Keratinocyte (primary cell): ENCODE measurements at places on chromosomes 13 and 19. TPM values are rescaled to one million over a fixed set of nuclear protein-coding genes. Genes with fewer than 3 reads are reported as not detected.

ZNF763 gene
- polyA plus RNA-seq = 1.2 to 2.3 TPM (median 1.3 TPM) in 3 replicates

ZNF66 gene
- 2.7 to 3.5 TPM (median 3.4 TPM) in 3 replicates for polyA plus RNA-seq

HSPB6 gene
- polyA plus RNA-seq = not detected in 3 replicates

DNA sequence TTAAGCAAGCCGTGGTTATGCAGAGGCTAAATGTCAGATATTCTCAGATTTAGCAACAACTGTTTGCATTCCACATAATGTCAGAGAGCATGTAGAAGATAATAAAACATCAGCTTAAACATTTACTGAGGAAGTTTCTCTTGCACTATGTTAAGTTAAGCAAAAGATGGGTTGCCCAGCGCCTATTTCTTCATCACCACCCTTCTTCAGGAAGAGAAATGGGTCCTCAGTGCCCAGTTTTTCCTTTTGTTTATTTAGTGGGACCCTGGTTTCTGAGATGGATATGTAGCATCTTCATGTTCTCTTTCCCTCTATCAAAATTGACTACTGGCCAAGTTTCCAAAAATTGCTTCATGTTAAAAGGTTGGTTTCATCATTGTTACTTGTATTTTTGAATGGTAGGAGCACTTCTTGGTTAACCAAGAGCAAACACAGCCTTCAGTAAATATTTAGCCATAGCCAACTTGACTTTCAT lies 356.8 kb downstream of the RFC3 start:
- no peaks in the 10 kb centered on the region for H3K36me3 ChIP-seq
- no peak overlapping the region for H3K4me3 ChIP-seq
- peaks cover 28% of the 10 kb centered on the region for H3K4me1 ChIP-seq

CLEC11A gene
- 0.56 to 1.2 TPM (median 0.67 TPM) in 3 replicates for polyA plus RNA-seq

ATXN8OS gene
- not detected in 3 replicates for polyA plus RNA-seq

- no peak overlapping the region for H3K4me3 ChIP-seq
- no peaks in the 10 kb centered on the region for H3K4me1 ChIP-seq
- no peak overlapping the region for H3K27ac ChIP-seq
- DNase-seq = no peak
These were observed 108.3 kb downstream of the ABCC4 start for GRCh38 chr13:95192998-95193397.

DNA sequence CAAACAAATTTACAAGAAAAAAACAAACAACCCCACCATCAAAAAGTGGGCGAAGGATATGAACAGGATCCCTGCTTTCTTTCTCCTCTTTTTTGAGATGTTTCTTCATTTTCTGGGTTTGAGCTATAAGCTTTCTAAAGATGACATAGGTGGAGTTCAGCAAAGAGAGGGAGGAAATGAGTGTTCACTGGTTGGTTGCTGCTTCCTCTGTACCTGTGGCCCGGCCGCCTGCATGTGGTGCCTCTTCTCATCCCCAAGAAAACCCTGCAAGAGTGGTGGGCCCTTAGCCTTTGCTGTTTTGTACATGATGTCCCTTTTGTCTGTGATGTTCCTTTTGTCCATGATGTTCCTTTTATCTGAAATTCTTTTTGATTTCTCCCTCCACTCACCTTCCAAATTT lies 178.4 kb upstream of the SERP2 start:
- H3K27me3 ChIP-seq = no peaks in the 10 kb centered on the region
- H3K4me3 ChIP-seq = no peak overlapping the region
- no peak for DNase-seq

GRCh38 chr19:18385675-18386542 lies at the start of gene GDF15:
TSS of gene GDF15 (plus strand) at chr19:18386158. CDS start at chr19:18386190, 32 bp downstream.
- peaks cover 17% of the 10 kb centered on the region for H3K4me1 ChIP-seq
- no peak within 1 kb of the TSS for H3K4me3 ChIP-seq
- DNase-seq = no peak
- no peaks in the 10 kb centered on the region for H3K36me3 ChIP-seq

DNA sequence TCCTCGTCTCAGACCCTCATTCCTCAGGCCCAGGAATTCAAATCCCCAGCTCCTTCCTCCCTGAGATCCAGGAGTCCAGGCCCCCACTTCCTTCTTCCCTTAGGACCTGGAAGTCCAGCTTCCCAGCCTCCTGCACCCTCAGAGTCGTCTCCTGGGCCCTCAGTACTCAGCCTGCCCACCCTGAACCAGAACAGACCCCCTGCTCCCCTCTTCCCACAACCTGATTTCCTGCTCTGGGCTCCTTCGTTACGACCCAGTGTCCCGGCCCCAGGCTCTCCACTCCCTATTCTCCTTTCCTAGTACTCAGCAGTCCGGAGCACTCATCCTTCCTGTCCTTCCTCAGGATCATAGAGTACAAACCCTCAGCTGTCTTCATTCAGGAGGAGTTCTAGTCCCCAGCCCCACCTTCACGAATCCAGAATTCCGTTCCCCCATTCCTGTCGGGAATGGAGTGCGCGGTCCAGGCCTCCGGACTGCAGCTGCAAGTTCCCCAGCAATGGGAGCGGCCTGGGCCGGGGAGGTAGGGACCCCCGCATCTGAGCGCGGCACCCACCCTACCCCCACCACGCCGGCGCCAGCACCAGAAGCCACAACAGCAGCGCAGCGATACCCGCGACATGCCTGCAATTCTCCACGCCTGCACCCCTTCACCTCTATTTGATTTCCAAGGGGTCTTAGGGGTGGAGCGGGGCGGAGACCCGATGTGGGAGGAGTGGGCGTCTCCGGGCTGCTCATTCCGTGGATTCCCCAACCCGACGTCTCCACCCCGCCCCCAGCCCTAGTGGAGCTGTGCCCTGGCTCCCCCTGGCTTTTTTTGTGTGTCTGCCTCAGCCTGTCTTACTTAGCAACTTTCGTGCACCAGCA lies 12.7 kb downstream of the EGLN2 start:
- H3K4me3 ChIP-seq = no peak overlapping the region
- H3K36me3 ChIP-seq = peaks cover 16% of the 10 kb centered on the region
- H3K4me1 ChIP-seq = peaks cover 18% of the 10 kb centered on the region
- H3K27me3 ChIP-seq = no peaks in the 10 kb centered on the region
- no peak for DNase-seq

KLF1 gene
- polyA plus RNA-seq = not detected in 3 replicates

DNA sequence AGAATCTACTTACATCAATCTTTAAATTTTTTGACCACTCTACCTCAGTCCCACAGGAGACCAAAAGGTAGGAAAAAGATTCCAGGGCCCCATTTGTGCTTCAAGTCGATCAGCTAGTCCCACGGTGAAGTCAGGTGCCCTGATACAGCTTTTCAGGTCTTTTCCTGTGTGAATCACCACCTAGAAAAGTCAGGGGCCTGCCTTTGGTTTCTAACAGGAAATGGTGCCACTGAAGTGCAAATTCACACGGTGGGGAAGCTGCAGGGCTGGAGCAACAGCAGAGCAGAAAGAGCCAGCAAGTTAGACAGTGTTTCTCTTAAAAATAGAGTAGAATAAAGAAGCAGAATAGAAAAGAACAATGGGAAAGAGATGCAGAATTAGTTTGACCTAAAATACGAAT lies 107.5 kb downstream of the KLF12 start:
- DNase-seq = no peak
- H3K4me3 ChIP-seq = no peak overlapping the region
- H3K27ac ChIP-seq = no peak overlapping the region
- no peaks in the 10 kb centered on the region for H3K4me1 ChIP-seq

DNA sequence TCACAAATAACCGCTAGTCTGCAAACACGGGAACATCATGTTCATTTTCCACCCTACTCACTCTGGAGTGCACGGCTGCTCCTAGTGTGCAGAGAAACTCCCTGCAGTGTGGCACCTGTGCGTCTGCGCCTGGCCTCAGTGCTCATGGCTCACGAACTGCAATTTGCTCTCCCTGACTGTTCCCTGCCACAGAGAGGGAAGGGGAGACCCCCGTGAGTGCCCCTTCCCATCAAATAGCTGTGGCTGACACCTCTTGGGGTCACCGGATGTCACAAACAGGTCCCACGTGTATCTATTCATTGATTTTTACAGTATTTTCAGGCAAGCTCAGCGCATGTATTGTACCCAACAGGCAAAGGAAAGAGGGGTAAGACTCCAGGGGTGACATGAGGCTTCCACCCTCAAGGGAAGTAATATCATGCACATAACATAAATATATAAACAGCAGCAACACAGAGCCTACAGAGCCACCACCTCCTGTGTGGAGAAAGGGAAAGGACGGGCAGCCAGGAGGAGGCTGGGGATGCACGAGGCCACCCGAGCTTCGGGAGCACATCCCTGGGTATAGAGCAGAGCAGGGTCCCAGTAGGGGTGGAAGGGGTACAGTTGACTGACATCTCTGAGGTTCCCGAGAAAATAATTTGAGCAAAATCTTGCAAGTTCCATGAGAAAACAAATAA lies 140.3 kb upstream of the SOX1 start:
- no peaks in the 10 kb centered on the region for H3K4me1 ChIP-seq
- H3K27me3 ChIP-seq = no peaks in the 10 kb centered on the region
- H3K27ac ChIP-seq = no peak overlapping the region
- no peak for DNase-seq

DNA sequence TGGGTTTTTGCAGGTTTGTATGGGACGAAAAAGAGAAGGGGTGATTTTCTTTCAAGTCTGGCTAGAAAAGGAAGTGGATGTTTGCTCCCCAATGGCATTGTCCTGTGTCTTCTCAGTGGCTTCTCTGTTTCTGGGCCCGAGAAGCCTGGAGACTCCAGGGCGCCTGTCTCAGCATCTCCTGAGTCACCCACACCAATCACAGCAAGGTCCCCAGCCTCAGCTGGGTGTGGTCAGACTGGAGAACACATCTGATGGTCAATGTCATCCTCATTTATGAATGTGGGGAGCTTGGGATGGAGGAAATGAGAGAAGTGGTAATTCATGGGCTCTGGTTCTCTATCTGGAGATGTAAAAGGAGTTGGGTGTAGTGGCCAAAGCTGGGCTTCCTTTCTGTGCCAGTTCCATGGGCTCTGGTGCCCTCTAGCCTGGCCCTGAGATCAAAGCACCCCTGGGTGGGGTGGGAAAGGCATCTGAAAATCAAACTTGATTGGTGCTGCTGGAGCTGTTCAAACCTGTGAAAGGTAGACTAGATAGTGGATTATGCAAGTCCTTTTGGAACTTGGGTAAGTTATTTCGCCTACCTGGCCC lies 13.4 kb downstream of the RASL11A start:
- DNase-seq = no peak
- H3K4me1 ChIP-seq = no peaks in the 10 kb centered on the region
- H3K27ac ChIP-seq = no peak overlapping the region

DNA sequence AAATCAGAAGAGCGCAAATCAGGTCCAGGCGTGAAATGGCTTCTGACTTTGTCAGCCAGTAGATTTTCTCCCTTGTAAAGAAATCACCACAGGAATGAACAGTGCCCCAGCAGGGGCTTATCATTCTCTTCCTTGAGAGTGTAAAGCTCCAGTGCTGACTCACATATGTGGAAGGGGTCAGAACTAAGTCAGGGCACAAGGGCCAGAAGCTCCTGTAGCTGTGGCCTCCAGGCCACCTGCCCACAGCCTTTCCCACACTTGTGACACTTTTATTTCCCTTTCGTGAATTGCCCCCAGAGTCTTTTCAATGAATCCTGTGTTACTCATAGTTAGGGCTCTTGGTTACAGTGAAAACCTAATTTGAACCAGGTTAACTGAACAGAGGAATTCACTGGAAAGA lies 99.6 kb downstream of the SUCLA2 start:
- H3K27me3 ChIP-seq = no peaks in the 10 kb centered on the region
- no peak for DNase-seq
- no peaks in the 10 kb centered on the region for H3K36me3 ChIP-seq
- no peak overlapping the region for H3K4me3 ChIP-seq
- no peak overlapping the region for H3K27ac ChIP-seq

DNA sequence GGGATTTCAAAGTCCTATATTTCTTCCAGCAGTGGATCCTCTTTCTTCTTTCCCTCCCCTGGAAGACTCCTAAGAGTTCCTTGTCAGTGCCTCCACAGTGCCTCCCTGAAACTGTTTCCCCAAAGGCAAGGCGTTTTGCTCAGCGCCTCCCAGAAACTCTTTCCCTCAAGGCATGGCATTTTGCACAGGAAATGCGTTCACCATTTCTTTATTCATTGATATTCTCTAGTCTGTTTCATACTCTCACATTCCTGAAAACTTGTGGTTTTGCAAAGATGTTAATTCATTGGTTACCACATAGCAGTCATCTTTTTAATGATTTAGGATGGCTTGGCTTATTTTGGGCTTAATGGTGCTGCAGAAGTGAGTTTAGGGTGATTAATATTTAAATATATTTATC lies 177.3 kb upstream of the SLC10A2 start:
- H3K27ac ChIP-seq = no peak overlapping the region
- DNase-seq = no peak
- H3K27me3 ChIP-seq = no peaks in the 10 kb centered on the region
- H3K4me1 ChIP-seq = peaks cover 13% of the 10 kb centered on the region
- no peaks in the 10 kb centered on the region for H3K36me3 ChIP-seq
- no peak overlapping the region for H3K4me3 ChIP-seq

- no peak overlapping the region for H3K27ac ChIP-seq
- DNase-seq = no peak
- no peaks in the 10 kb centered on the region for H3K4me1 ChIP-seq
- no peaks in the 10 kb centered on the region for H3K36me3 ChIP-seq
- no peaks in the 10 kb centered on the region for H3K27me3 ChIP-seq
- no peak overlapping the region for H3K4me3 ChIP-seq
These were observed 65.8 kb upstream of the SLITRK6 start for GRCh38 chr13:85864963-85865530.

GRCh38 chr19:52691737-52692136 lies 43.1 kb downstream of the ZNF611 start:
- no peaks in the 10 kb centered on the region for H3K36me3 ChIP-seq
- peaks cover 7% of the 10 kb centered on the region for H3K4me1 ChIP-seq
- H3K27me3 ChIP-seq = no peaks in the 10 kb centered on the region

GRCh38 chr19:49672131-49672919 lies 4.7 kb upstream of the PRMT1 start:
- no peak overlapping the region for H3K27ac ChIP-seq
- H3K4me3 ChIP-seq = peak overlapping the region; percentile 34

EXOC3L2 gene
- 0.08 to 0.28 TPM (median 0.09 TPM) in 3 replicates for polyA plus RNA-seq

GRCh38 chr13:92179223-92179622 lies 780.8 kb downstream of the GPC5 start:
- no peak overlapping the region for H3K27ac ChIP-seq
- H3K4me3 ChIP-seq = no peak overlapping the region
- H3K27me3 ChIP-seq = no peaks in the 10 kb centered on the region
- H3K4me1 ChIP-seq = no peaks in the 10 kb centered on the region
- DNase-seq = no peak

- H3K4me3 ChIP-seq = peak overlapping the region; percentile 37
- no peaks in the 10 kb centered on the region for H3K36me3 ChIP-seq
- H3K27ac ChIP-seq = no peak overlapping the region
- peaks cover 30% of the 10 kb centered on the region for H3K4me1 ChIP-seq
These were observed 2.0 kb upstream of the RNF126 start for GRCh38 chr19:664913-665443.

NLRP5 gene
- not detected in 3 replicates for polyA plus RNA-seq

TEX26 gene
- polyA plus RNA-seq = not detected in 3 replicates

GRCh38 chr19:33552191-33552927 lies 30.8 kb upstream of the PEPD start:
- no peaks in the 10 kb centered on the region for H3K4me1 ChIP-seq
- H3K27me3 ChIP-seq = peaks cover 4% of the 10 kb centered on the region
- H3K27ac ChIP-seq = no peak overlapping the region
- no peak for DNase-seq
- no peak overlapping the region for H3K4me3 ChIP-seq
